Cerebellar nuclear complex (tissue), 1 donor: ENCODE measurements at places on chromosomes 2 and 18.

DNA sequence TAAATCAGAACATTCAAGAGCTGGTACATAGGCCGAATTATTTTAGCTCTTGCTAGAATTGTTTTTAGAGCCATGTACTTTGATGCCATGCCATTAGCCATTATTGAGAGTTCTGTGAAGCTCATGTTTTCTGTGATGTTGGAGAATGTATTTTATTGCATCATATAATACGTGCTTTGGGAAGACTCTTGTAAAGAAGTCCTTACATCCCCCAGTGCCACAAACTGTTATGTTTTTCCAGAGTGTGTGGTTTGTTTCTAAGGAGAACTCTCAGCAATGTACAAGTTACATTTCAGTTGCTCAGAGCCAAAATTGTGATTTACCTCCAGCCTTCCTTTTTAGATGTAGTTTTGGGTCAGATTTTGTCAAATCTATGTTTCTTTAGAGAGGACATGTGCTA, 148.6 kb downstream of the HAUS1 start:
- DNase-seq = no peak

DNA sequence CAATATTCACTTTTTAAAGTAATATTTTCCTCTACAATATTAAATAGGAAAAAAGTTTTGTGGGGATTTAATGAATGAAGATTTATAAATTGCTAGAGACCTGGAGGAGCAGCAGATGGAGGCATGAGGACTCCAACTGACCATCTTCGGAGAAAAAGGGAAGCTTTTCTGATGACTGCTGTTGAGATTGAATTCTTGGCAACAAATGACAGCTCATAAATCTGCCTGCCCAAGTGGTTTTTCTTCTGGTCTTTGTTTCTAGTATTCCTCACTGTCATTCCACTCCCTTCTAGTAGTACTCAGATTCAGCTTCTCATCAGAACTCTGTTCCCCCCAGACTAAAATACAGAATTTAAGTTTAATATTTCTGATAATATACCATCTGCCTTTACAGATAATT, 157.0 kb downstream of the EML6 start:
- DNase-seq = peak; percentile 47

DNA sequence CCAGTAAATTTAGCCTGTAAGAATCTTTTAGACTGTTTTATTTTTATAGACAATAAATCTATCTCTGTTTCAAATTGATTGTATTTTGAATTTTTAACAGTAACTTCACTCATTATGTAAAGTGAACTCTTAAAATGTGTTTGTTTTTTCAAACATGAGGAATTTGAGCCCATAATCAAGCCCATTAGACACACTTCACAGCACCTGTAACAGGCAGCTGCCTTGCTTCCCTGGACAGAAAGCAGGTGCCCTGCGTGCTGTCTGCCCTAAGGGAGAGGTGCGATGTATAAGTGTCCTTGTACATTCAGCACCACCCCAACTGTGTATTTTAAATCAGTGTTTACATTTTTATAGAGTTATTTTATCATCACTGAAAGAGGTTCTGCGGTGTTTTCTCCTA, 186.5 kb upstream of the TPO start:
- no peak for DNase-seq

DNA sequence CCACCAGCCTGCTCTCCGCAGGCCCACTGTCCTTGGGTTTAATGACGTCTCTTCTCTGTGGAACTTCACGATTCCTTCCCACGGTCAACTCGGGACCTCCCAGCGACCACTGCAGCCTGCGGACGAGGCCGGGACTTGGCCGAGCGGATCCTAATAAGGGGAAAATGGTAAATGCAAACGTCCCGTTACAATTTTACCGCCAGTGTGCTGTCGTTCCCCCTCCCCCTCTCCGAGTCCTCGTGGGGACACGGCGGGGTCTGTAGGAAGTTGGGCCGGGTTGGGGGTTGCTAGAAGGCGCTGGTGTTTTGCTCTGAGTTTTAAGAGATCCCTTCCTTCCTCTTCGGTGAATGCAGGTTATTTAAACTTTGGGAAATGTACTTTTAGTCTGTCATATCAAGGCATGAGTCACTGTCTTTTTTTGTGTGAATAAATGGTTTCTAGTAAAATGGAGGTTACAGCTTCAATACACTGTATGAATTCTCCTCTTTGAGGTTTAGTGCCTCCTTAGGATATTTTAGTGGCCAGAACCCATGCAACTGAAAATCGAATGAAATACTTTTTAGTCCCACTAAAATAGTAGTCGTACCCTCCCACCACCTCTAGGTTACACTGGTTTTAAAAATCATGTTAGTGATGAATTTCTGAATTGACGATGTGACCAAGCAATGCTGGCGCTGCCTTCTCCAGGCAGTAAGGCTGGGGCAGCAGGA, 2.3 kb downstream of the HOXD11 start:
- no peak for DNase-seq

DNA sequence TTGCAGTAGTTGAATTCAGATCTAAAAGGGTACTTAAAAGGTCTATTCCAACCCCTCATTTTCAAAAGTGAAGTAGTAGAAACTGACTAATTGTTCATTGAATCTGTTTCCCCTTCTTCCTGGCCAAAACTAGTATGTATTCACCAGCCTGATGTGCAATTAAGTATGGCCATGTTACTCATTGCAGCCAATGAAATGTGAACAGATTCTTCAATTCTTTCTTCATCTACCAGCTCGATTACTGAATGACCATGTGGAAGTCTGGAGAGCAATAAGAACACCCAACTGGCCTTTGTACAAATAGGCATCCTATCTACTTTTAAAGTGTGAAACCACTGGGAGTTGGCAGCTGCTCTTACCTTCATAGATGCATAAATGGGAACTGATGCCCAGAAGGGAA, 449.0 kb upstream of the ID2 start:
- no peak for DNase-seq

GRCh38 chr18:63005306-63005705, 290.0 kb downstream of the PHLPP1 start:
- DNase-seq = no peak

DNA sequence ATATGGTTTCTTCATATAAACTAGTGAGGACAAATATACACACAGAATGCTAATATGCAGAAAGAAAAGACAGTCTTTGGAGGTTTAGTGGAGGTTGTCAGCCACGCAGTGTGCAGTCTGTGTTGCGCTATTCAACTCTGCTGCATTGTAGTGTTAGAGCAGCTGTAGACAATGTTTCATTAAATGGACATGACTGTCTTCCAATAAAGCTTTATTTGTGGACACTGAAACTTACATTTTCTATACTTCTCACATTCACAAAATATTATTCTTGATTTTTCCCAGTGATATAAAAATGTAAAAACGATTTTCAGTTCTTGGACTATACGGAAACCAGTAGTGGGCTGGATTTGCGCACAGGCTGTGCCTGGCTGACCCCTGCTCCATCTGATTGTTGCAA, 13.3 kb downstream of the TTC27 start:
- no peak for DNase-seq

GRCh38 chr2:3460831-3461800, 58.2 kb downstream of the ADI1 start:
- DNase-seq = no peak

DNA sequence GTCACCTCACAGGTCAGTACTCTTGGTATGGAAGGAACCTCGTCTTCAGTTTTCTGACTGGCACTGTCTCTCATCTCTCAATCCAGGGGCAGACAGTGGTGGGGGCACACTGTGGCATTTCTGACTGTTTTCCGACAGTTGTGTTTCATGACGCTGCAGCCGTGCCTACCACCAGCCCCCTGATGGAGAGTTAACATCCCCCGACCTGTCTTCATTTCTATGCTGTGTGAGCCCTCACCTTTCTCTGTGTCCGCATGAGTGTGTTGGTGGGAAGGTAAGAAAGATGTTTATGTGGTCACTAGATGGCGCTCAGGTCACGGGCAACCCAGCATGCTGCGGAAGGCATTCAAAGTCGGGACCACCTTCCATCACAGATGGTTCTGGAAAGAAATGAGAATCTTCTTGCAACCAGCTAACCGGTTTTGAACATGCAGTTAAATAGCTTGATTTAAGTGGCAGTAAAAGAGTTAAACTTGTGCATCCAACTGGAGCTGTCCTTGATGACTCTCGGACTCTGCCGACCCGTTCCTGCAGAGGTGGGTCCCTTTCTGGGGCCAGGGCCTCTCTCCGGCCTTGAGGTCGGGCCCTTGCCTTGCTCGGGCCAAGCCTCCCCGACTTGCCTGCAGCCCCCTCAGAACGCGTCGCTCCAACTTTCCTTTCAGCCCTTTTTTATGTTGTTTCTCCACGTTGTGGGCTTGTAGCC, 92.4 kb downstream of the DYSF start:
- peak; percentile 41 for DNase-seq

- DNase-seq = no peak
Observed at GRCh38 chr2:118993392-118993752, 51.4 kb downstream of the MARCO start.

DNA sequence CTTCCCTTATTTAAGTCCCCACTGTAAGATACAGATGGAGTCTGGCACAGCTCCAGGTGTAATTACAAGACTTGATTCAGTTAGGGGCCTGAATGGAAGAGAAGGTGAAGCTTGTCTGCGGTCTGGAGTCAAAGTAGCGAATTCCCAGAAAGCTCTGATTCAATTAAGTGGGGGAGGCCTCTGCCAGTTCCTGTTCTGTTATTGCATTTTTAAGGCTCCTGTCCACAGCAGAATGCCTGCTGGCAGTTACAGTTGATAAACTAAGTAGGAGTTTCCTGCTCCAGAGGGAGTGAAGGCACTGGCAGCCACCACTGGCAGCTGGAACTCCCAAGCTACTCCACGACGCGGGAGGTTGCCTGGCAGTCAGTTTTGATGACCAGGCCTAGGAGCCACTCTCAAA, 181.1 kb downstream of the SOCS6 start:
- DNase-seq = no peak

- DNase-seq = no peak
Observed at GRCh38 chr2:59756150-59756549, 797.3 kb downstream of the BCL11A start.

- DNase-seq = no peak
Observed at GRCh38 chr2:29166242-29167039, 51.2 kb downstream of the CLIP4 start.

- no peak for DNase-seq
Observed at GRCh38 chr2:238061315-238062202, 758 bp downstream of the SCLY start.

DNA sequence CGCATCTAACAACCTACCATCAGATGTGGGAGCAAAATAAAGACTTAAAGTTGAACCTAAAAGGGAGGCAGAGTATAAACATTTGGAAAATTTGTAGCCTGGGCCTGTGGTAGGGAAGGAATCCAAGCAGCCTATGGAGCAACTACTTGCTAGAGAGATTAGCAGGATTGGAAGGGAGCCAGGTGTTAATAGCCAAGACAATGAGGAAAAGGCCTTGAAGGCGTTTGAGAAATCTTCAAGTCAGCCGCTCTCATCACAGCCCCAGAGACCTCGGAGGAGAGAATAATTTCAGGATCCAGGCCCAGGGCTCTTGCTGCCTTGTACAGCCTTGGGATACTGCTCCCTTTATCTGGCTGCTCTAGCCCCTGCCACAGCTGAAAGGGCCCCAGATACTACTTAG, 219.7 kb downstream of the THSD7B start:
- DNase-seq = no peak

DNA sequence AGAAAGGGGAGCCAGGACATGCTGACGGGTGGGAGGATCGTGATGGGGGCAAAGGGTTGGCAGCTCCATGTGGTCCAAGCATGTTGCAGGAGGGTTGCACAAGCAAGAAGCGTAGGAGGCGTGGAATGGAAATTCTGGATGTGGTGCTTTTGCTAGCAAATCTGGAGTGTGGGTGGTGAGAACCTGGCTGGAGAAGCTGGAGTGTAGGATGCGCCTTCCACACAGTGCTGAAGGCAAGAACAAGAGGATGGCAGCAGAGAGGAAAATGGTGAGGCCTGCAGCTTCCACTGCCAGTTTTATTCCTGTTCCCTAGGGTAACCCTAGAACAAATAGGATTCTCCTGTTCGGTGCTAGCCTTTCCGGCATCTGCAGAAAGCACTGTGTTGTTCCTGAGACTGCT, 22.4 kb downstream of the CREG2 start:
- DNase-seq = no peak

- no peak for DNase-seq
Observed at GRCh38 chr2:111662771-111663470, 221.1 kb downstream of the ANAPC1 start.

DNA sequence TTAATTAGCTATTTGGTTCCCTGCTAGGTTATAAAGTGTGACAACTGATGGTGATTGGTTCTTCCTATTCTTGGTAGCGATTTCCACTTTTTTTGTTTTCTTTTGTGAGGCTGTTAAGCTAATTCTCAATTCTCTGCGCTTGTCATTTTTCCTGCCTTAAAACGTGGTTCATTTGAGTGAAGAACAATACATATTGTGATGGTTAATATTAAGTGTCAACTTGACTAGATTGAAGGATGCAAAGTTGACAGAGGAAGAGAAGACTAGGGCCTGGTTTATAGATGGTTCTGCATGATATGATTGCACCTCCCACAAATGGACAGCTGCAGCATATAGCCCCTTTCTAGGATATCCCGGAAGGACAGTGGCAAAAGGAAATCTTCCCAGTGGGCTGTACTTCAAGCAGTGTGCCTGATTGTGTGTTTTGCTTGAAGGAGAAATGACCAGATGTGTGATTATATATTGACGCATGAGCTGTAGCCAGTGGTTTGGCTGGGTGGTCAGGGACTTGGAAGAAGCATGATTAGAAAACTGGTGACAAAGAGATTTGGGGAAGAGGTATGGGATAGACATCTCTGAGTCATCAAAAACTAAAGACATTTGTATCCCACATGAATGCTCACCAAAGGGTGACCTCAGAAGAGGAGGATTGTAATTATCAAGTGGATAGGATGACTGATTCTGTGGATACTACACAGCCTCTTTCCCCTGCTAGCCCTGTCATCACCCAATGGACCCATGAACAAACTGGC, 39.4 kb upstream of the ZNF804A start:
- DNase-seq = no peak

GRCh38 chr2:174121612-174122011, 126.7 kb downstream of the OLA1 start:
- DNase-seq = no peak

DNA sequence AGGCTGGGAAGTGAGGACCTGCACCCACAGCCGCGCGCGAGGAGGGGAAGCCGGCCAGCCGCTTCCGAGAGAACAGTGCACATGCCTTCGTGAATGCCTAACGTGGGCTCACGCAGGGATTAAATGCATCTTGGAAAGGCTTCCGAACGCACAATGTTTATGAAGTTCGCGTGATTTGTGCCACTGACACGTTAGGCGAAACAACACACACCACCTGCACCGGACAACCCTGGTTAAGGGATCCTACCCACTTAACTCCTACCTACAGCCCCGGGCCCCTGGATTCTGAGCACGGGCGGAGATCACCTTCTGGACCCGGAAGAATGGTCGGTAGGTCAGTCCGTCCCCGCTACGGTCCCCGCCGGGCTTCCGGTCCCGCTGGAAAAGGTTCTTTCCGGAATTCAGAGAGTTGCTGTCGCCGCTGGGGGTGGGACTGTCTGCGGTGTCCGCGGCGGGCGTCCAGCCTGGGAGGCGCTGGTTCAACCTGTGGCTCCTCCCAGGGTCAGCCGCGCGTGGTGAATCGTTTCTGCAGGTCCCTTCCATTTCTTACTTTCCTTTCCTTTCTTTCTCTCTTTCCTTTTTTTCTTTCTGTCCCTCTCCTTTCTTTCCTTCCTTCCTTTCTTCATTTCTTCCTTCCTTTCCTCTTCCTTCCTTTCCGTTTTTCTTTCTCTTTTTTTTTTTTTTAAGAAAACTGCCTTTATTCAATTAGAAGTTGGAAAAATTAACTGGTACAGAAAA, at the start of gene MTIF2:
MTIF2 (minus strand) TSS at position 325 of the 738 bp plus-strand sequence. CDS start 5,373 bp downstream, outside the sequence.
- peak; percentile 81 for DNase-seq
